NCI-H1092 (cell line): ENCODE measurements at places on chromosomes 3 and 15.

GRCh38 chr3:66469220-66469640, 31.6 kb downstream of the LRIG1 start:
- no peak for DNase-seq

DNA sequence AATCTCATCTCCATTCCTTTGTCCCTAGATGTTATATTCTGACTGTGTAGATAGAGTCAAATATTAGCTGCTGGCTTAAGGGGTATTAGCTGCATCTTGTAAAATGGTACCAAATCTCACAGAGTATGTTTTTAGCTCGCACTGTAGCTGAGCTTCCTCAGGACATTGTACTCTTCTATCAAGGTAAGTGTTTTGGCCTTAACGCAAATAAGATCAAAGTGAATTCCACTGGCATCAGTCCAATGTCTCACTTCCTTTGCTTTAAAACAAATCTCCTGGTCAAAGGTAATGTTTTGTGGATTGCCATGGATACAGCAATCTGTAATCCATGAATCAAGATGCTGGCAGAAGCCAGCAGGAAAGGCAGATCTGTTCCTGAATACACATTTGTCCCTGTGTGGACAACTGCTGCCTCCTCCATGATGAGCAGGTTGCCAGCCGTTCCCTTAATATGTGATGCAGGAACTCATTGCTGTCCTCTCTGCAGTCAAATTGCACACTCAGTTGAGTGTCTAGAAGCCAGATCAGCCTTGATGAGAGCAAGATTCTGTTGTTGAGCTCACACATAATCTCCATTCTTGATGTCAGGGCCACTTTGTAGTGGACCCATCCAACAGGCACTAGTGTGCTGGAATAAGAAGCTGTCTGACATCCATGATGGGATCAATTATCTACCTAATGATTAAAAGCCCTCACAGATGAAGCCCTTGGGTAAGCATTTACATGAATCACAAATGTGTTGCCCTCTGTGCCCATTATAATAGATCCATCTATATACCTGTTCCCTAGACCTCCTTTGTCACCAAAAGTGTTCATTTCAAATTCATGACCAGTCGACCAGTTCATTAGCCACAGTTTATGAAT, 96.6 kb upstream of the AGTR1 start:
- no peak for DNase-seq

- no peak for DNase-seq
Measured at GRCh38 chr3:137347817-137348368, 390.1 kb downstream of the IL20RB start.

DNA sequence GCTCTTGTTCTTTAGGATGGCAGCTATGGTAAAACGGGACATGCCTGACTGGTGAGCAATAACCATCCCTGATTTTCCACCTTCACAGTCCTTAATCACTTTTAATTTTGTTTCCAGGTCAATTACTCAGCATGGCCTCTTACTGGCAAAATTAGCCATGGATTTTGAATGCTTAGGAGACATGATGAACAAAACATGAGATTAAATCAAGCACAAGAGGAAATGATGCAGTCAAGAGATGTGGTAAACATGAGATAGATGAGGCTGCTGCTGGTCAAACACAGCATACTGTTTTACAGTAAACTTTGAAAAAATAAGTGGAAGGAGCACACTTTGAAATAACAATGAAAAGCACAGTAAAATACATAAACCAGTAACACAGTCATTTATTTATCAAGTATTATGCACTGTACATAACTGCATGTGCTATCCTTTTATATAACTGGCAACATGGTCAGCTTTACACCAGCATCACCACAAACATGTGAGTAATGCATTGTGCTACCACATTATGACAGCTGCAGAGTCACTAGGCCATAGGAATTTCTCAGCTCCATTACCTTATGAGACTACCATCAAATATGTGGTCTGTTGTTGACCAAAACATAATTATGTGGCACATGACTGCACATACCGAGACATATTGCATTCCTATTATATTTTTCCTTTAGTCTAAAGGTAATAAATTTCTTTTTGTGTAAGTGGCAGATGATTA, 30.1 kb upstream of the ZNF502 start:
- no peak for DNase-seq

DNA sequence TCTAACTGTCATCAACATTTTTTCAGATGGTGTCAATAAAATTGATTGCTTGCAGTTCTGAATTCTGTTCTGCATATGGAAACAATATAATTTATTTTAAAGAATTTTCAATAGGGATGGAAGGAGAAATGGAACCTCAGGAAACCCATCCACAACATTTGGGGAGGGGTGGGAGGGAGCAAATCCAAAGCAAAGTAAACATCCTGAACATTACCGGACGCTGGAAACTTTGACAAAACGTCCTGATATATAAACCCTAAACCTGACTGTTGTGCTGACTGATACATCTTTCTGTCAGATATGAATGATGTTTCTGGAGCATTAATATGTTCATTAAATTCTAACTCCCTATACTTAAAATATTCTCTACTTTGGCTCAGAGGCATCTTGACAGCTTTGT, 479.0 kb downstream of the FOXP1 start:
- DNase-seq = no peak

GRCh38 chr15:63231206-63231605, 41.8 kb downstream of the RAB8B start:
- no peak for DNase-seq

DNA sequence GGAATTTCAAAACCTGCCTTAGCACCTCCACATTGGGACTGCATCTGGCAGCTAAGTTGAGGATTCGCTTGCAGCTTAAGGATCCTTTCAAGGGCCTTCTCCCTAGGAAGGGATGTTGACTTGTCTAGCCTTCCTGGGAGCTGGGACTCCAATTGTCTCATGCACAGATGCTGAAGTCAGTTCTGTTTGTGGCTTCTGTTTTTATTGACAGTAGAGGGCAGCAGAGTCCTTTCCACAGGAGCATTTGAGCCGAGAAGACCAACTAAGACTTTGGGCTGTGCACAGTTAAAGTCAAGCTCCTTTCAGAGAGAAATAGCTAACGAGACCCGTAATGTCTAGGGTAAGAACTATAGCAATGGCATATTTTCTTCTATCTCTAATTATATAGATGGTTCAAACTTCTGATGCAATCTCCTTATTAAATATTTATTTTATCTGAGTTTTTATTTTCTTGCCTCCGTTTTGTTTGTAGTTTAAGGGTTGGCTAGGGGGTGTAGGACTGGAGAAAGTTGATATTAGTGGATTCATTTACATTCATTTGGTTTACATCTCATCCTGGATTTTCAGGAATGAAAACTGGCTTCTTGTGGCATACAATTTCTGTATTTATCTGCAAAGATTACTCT, 59.7 kb upstream of the KBTBD8 start:
- no peak for DNase-seq

DNA sequence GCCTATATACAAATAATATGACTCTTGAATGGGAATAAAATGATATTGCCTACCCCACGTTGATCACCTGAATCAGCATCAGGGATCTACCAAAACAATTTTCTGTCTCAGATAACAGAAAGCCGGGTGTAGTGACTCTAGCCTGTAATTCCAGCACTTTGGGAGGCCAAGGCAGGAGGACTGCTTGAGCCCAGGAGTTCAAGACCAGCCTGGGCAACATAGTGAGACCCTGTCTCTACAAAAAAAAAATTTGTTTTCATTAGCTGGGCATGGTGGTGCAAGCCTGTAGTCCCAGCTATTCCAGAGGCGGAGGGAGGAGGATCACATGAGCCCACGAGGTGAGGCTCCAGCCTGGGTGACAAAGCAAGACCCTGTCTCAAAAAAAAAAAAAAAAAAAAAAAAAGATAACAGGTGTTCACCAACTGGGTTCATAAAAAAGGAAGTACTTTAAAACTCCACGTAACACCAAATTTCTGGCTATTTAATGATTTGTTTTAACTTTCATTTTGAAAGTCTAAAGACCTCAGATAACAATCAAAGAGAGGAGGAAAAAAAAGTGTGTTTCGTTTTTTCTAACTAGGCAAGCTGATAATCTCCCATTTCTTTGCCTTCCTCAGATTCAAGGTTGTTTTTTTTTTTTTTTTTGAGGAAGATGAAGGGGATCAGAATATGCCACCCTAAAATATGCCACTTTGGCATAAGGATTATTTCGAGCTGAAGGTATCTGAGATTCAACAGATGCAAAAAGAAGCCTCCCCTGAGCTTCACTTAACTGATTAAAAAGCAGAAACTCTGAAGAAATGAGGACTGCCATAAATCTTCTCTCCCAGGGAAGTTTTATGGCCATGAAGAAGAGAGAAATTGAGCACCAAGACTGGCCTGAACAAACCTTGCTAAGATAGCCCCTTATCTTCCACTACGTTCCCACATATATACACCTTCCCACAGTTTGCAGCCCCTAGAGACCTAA, 44.1 kb downstream of the TRANK1 start:
- DNase-seq = no peak

DNA sequence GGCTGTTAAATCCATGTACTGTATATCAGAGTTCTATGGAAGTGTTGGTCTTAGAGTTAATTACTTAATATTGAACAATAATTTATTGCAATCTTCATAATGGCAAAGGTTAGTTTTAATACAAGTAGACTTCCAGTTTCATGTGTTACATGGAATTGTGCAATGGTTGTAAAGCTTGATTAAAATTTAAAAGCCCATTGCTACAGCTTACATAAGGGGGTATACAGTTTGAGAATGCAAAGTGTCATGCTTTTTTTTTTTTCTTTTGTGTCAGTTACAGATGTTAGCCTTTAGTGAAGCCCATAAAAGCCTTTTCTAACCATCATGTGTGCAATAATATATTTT, 22.0 kb downstream of the CNOT10 start:
- DNase-seq = no peak

- DNase-seq = no peak
Measured at GRCh38 chr15:41908736-41909461, 15.0 kb upstream of the SPTBN5 start.

- DNase-seq = no peak
Measured at GRCh38 chr3:71536376-71536965, 47.1 kb downstream of the FOXP1 start.

- DNase-seq = no peak
Measured at GRCh38 chr3:80368616-80369015, 600.8 kb upstream of the ROBO1 start.

DNA sequence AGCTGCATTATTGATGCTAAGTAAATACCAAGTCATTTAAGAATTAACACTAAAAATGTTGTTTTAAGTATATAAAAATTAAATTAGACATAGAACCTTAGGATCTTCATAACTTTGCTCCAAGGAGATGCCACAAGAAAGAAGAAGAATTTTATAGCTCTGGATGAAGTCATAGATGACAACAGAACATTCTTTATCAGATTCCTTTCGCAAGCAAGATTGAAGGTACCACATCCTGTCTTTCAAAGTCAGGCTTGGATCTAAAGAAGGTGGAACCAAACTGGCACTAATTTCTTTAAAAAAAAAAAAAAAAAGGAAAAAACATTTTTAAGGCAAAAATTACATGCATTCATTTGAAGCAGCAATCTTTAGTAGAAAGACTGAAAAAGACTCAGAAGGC, 62.5 kb downstream of the POLQ start:
- no peak for DNase-seq

DNA sequence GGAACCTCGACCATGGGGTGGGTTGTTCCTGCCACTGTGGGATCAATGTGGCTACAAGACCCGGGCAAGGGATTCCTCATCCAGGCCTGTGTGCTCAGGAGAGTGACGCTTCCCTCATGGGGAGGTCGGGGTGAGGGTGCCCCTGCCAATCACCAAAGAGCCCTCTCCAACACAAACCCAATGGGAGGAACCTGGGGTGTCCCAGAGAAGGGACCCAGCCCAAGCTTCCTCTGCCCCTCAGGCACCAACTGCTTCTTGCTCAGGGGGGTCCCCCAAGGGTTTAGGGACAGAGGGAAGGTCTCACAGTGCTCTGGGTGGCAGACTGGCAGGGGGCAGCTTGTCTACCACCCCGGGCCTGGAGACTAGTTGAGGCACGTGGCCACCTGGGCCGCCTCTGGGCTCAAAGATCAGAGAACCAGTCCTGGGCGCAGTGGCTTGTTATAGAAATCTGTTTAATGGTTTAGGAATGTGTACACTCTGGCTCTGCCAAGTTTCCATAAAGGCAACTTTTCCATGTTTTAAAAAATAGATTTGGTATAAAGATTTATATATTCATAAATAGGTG, 26.6 kb downstream of the GP9 start:
- no peak for DNase-seq

DNA sequence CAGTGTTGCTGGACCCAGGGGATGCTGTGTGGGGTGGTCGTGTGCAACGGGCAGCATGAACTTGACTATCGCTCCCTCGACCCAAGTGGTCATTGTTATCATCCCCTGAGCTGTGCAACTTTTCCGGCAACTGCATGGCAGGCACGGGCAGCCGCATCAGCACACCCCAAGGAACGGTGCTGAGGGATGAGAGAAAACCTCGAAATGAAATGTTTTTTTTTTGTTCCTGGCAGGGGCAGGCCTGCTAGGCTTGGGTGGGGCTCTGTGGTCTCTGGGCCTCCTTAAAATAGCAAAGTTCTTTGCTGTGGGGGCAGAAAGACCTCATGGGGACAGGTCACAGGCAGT, 51.4 kb downstream of the CORO2B start:
- DNase-seq = no peak

DNA sequence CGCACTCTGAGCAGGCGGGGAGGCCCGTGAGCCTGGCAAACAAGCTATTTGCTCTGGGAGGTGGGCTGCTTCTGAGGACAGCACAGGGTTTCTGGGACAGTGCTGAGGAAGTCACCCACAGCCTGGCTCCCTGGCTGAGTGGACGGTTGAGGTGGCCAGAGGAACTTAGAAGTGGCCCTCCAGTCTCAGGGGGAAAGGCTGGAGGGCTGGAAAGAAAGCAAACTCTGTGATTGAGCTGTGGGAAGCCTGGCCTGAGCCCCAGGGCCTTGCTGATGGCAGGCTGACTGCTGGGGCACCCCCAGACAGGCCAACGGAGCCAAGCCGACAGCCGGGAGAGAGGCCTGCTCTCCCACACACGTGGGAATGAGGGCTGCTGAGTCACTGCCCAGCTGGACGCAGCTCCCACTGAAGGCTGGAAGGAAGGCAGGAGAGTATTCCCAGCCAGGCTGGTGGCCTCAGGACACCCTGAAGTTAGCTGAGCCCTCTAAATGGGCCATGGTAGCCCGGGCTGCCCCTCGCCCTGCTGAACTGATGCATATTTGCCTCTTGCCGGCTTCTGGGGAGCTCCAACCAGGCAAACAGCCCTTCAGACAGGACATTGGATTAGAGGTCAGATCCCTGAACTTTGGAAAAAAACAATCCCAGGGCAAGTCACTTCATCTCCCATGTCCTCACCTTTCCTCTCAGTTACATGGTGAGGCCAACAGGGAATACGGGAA, 98.0 kb upstream of the TLE3 start:
- DNase-seq = no peak

- DNase-seq = no peak
Measured at GRCh38 chr15:39624806-39625205, 43.9 kb downstream of the THBS1 start.

- no peak for DNase-seq
Measured at GRCh38 chr3:33980252-33980651, 181.8 kb downstream of the PDCD6IP start.

GRCh38 chr3:154168998-154169795, 48.0 kb downstream of the ARHGEF26 start:
- no peak for DNase-seq

DNA sequence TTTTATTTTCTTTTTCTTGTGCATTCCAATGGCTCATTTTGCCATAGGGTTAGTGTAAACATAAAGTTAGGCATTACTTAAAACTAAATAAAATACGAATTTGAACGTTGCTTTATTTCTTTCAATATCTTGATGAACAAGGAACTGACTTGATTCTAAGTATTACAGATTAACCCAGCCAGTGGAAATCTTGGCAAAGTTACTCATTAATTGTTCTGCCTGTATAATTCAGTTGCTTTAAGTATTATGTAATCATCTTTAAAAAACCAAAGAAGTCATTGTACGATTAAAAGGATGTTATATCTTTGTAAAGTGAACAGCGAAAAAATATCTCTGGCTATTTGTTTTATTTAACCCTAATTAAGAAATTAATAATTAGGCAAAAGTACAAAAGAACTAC, 737.9 kb upstream of the BCHE start:
- DNase-seq = no peak
